Uterus (tissue), 4 donors: ENCODE measurements at places on chromosomes 6 and 20. TPM values are rescaled to one million over a fixed set of nuclear protein-coding genes. Genes with fewer than 3 reads are reported as not detected.

DNA sequence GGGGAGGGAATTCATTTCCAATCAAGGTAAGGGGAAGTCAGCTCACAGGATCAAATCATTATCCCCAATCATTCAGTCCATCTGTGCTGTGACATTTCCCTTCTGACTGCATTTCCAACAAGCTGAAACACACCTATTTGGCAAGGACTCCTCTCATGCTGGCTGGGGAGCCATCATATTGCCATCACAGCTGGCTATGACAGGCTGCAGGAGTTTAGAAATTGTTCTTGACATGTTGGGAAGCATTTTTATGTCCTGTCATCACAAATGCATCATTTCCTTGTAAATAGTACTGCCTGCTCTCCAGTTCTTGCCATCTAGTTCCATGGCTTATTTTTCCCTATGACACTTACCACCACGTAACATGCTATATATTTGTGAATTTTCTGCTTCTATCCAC lies 113.9 kb upstream of the TMEM170B start:
- no peaks in the 10 kb centered on the region for H3K36me3 ChIP-seq
- no peak overlapping the region for H3K4me3 ChIP-seq
- H3K4me1 ChIP-seq, result no peaks in the 10 kb centered on the region
- no peak for DNase-seq
- H3K27me3 ChIP-seq, result no peaks in the 10 kb centered on the region
- H3K27ac ChIP-seq, result peak overlapping the region; percentile 10

- H3K36me3 ChIP-seq, result no peaks in the 10 kb centered on the region
- no peak for DNase-seq
- H3K27me3 ChIP-seq, result no peaks in the 10 kb centered on the region
These were observed 195.7 kb upstream of the CITED2 start for GRCh38 chr6:139570166-139570565.

GRCh38 chr20:62860391-62860923 lies 1.2 kb downstream of the TCFL5 start:
- H3K27me3 ChIP-seq, result no peaks in the 10 kb centered on the region
- H3K27ac ChIP-seq, result no peak overlapping the region
- no peaks in the 10 kb centered on the region for H3K36me3 ChIP-seq
- peak overlapping the region; percentile 8 for H3K4me3 ChIP-seq
- H3K4me1 ChIP-seq, result peaks cover 7% of the 10 kb centered on the region
- no peak for DNase-seq

The EBF4 gene
- 69.5 TPM for total RNA-seq

The WFDC10B gene
- not detected for total RNA-seq

The PROKR2 gene
- total RNA-seq, result not detected

The TBXT gene
- not detected for total RNA-seq

The SIRPA gene
- total RNA-seq, result 11.8 TPM

GRCh38 chr6:15335385-15335784 lies 89.5 kb downstream of the JARID2 start:
- H3K4me3 ChIP-seq, result no peak overlapping the region
- no peaks in the 10 kb centered on the region for H3K27me3 ChIP-seq
- H3K4me1 ChIP-seq, result no peaks in the 10 kb centered on the region
- no peak overlapping the region for H3K27ac ChIP-seq

DNA sequence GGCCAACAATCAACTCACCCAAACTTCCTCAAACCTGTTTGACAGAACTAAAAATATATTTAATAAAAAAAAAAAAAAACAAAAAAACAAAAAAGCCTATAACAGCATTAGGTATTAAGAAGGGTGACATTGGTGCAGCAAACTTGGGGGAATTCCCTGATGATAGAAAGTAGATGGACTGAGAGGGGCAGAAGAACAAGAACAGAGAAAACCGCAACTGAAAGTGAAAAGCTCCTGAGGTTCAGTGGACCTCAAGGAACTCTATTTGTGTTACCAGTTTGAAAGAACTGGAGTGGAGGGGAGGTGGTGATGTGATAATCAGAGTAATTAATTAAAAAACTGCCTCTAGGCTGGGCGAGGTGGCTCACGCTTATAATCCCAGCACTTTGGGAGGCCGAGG lies 53.8 kb downstream of the MACROD2 start:
- H3K27me3 ChIP-seq, result no peaks in the 10 kb centered on the region
- DNase-seq, result no peak
- H3K36me3 ChIP-seq, result no peaks in the 10 kb centered on the region
- H3K27ac ChIP-seq, result no peak overlapping the region
- H3K4me1 ChIP-seq, result no peaks in the 10 kb centered on the region

The LAMA2 gene
- total RNA-seq, result 95.2 TPM

The MEI4 gene
- total RNA-seq, result not detected

- H3K27me3 ChIP-seq, result no peaks in the 10 kb centered on the region
- DNase-seq, result no peak
- H3K4me3 ChIP-seq, result no peak overlapping the region
These were observed 114.4 kb upstream of the ARMC2 start for GRCh38 chr6:108733706-108734265.

GRCh38 chr6:154474648-154475428 lies 35.6 kb downstream of the CNKSR3 start:
- DNase-seq, result no peak
- no peaks in the 10 kb centered on the region for H3K27me3 ChIP-seq
- H3K4me3 ChIP-seq, result no peak overlapping the region
- no peaks in the 10 kb centered on the region for H3K4me1 ChIP-seq
- H3K36me3 ChIP-seq, result no peaks in the 10 kb centered on the region
- peak overlapping the region; percentile 25 for H3K27ac ChIP-seq

DNA sequence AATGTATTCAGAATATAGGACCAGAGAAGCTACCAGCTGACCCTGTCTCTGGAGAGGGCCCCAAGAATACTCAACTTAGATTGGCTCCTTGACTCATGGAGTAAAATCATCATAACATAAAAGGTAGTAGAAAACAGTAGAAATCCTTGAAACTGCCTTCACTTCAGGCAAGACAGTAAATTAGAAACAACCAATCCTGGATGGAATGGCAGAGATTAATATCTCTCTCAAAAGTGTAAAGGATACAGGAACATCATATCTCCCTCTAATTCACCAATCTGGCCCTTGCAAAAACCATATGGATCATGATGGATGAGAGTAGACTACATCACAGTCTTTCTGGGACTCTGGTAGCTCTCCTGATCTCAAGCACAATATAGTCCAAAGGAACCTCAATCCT lies 20.4 kb upstream of the EPM2A start:
- no peaks in the 10 kb centered on the region for H3K36me3 ChIP-seq
- H3K27ac ChIP-seq, result no peak overlapping the region
- H3K4me3 ChIP-seq, result no peak overlapping the region
- no peaks in the 10 kb centered on the region for H3K27me3 ChIP-seq

The HLA-DOB gene
- total RNA-seq, result not detected
